Left ventricle myocardium inferior (tissue), 1 donor: ENCODE measurements at places on chromosomes 12 and 14. TPM values are rescaled to one million over a fixed set of nuclear protein-coding genes. Genes with fewer than 3 reads are reported as not detected.

The PRPH gene
- total RNA-seq: not detected

- peaks cover 9% of the 10 kb centered on the region for H3K36me3 ChIP-seq
- no peaks in the 10 kb centered on the region for H3K27me3 ChIP-seq
- H3K27ac ChIP-seq: no peak overlapping the region
- H3K4me3 ChIP-seq: no peak overlapping the region
Observed at GRCh38 chr12:10251669-10252068, 39.0 kb downstream of the GABARAPL1 start.

The EIF2S3B gene
- total RNA-seq: 0.22 TPM

The CRIP1 gene
- total RNA-seq: 65.9 TPM

GRCh38 chr14:37045340-37046061 lies 126.9 kb downstream of the SLC25A21 start:
- DNase-seq: no peak
- H3K4me1 ChIP-seq: no peaks in the 10 kb centered on the region
- no peak overlapping the region for H3K27ac ChIP-seq
- H3K27me3 ChIP-seq: no peaks in the 10 kb centered on the region
- H3K36me3 ChIP-seq: no peaks in the 10 kb centered on the region

DNA sequence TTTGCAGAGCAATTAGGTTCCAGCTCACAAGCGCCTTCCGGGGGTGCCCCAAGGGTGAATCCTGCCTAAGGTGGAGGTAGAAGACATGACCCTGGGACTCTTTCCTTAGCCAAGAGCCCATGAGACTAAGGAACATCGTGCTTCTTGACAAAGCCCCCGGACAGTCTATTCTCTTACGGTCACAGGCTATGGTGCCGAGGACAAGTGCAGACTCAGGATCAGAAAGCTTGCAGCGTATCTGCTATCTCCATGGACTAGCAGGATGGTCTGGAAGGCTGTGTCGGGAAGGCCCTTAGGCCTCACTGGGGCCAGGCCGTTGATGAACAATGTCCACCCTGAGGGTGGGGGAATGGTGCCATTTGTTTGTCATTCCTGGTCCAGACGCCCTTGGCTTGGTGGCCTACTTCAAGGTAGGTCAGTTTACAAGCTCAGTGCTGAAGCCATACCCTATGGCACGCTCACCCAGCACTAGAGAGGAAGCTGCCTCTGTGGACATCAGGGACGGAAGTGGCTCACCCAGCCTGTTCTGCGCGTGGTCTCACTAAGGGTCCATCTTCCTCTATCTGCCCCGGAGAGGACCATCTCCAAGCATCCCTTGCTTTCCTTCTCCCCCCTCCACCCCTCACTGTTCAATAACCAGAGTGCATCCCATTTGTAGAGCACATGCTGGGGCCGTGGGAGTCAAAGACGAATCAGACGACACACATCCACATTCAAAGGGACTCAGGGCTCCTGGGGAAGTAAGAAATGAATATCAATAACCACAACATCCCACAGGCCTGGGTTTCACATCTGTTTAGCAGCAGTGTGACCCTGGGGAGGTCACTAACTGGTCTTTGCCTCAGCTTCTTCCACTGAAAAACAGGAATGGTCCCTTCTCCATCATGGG lies 45.0 kb upstream of the IQSEC3 start:
- H3K36me3 ChIP-seq: peaks cover 40% of the 10 kb centered on the region
- peaks cover 12% of the 10 kb centered on the region for H3K4me1 ChIP-seq
- no peak overlapping the region for H3K27ac ChIP-seq
- H3K4me3 ChIP-seq: no peak overlapping the region
- no peaks in the 10 kb centered on the region for H3K27me3 ChIP-seq

GRCh38 chr12:6950811-6951540 lies at the start of gene PTPN6:
TSS of gene PTPN6 (plus strand) at chr12:6951356. CDS start at chr12:6951513, 157 bp downstream.
- H3K27me3 ChIP-seq: no peaks in the 10 kb centered on the region
- DNase-seq: peak; percentile 72
- peak within 1 kb of the TSS; percentile 66 for H3K27ac ChIP-seq
- H3K36me3 ChIP-seq: peaks cover 13% of the 10 kb centered on the region
- peak within 1 kb of the TSS; percentile 51 for H3K4me3 ChIP-seq
- H3K4me1 ChIP-seq: peaks cover 26% of the 10 kb centered on the region

The CLEC2A gene
- total RNA-seq: not detected

The KCNK10 gene
- not detected for total RNA-seq

GRCh38 chr14:92850492-92850891 lies 56.4 kb downstream of the GOLGA5 start:
- H3K27ac ChIP-seq: no peak overlapping the region
- H3K36me3 ChIP-seq: no peaks in the 10 kb centered on the region
- no peak for DNase-seq
- H3K4me1 ChIP-seq: peaks cover 18% of the 10 kb centered on the region
- no peak overlapping the region for H3K4me3 ChIP-seq

DNA sequence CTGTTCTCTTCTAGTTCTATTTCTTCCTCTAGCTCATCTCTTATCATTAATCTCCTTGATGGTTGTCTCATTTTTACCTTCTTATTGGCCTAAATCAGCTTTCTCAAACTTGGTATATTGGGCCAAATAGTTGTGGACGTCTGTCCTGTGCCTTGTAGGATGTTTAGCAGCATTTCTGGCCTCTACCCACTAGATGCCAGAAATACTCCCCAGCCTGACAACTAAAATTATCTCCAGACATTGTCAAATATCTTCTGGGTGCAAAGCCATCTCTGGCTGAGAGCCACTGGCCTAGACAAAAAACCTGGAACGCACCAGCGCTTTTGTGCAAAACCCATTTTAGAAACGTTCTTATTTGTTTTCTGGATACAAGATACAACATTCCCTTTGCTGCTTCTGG lies 38.8 kb upstream of the LRRC10 start:
- H3K4me1 ChIP-seq: no peaks in the 10 kb centered on the region
- DNase-seq: no peak
- no peaks in the 10 kb centered on the region for H3K36me3 ChIP-seq
- no peak overlapping the region for H3K4me3 ChIP-seq

DNA sequence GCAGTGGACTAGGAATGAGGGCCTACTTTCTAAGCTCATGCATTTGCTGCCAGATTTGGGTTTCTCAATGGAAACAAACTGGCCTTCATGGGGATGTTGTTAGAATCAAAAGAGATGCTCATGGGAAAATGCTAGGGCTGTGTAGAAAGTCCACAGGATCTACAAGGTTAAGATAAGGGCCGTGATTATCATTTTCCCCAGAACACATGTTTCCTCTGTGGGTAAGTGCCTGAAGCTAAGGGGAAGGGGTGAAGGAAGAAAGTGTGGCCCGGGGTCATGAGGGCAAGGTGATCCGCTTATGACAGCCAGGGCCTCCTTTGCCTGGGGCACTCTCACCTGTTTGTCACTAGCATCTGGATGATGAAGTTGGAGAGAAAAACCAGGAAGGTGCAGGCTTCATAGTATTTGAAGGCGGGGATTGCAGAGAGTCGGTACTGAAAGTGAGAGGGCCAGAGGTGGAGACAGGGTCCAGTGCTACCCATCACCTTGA lies 9.8 kb downstream of the ADCY4 start:
- no peak for DNase-seq
- H3K27ac ChIP-seq: no peak overlapping the region
- H3K36me3 ChIP-seq: peaks cover 33% of the 10 kb centered on the region
- no peaks in the 10 kb centered on the region for H3K4me1 ChIP-seq

- no peak for DNase-seq
- H3K4me3 ChIP-seq: peak overlapping the region; percentile 75
- H3K27ac ChIP-seq: peak overlapping the region; percentile 93
- H3K36me3 ChIP-seq: no peaks in the 10 kb centered on the region
Observed at GRCh38 chr14:100214770-100215083, 24.2 kb upstream of the YY1 start.

The CEBPE gene
- not detected for total RNA-seq
